ENCODE measurements at places on chromosomes 2 and 18.

- no peak for DNase-seq
These were observed 78.4 kb downstream of the DPP4 start for GRCh38 chr2:161995553-161996016.

DNA sequence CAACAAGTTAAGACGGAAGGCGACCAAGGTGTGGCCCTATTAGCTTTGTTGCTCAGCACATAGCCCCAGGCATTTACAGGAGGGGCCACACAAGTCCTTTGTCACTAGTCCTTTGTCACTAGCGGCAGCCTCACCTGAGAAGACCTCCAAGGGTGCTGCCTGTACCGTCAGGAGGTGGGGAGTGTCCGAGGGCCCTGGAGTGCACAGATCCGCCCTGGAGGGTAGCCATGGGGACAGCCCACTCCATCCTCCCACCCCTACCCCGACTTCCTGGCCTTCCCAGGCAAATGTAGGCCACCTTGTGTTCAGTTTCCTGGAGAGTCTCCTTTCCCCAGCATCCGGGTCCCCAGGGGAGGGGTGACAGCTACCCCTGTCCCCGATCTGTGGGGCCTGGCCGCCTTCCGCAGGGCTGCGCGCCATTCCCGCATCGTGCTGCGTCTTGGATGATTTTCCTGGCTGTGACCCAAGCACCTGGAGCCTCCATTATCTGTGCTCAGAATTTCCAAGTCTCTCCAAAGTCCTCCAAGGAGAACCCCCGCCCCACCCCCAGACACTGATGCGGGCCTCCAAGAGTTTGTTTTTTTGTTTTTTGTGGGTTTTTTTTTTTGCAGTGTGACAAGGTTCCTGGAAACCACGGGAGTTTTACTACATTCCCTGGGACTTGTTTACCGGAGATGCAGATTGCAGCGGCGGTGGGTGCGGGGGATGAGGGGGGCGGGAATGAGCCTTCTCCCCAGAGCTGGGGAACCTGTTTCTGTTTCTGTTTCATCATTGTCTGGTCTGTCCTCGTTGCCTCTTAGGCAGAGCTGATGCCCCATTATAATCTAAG, 28.6 kb downstream of the TEX44 start:
- DNase-seq, result no peak

DNA sequence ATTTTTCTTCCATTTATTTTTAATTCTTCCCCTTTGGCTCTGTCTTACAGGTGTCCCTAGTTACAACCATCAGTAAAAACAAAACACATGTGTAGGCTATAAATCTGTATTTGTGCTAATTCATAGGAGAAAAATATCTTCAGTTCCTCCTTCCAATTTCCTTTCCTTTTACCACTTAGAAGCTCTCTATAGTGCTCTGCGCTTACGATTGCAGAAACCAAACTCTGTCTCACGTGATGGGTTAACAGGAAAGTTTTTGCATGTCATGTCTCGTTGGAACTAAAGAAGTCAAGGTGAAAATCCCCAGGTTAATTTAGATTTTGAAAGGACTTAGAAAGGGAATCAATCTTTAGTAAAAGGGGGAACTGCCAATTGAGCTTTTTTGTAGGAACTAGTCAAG, 1390.5 kb upstream of the ZEB2 start:
- DNase-seq, result no peak

- no peak for DNase-seq
These were observed 53.1 kb downstream of the SLC39A10 start for GRCh38 chr2:195709901-195710806.

DNA sequence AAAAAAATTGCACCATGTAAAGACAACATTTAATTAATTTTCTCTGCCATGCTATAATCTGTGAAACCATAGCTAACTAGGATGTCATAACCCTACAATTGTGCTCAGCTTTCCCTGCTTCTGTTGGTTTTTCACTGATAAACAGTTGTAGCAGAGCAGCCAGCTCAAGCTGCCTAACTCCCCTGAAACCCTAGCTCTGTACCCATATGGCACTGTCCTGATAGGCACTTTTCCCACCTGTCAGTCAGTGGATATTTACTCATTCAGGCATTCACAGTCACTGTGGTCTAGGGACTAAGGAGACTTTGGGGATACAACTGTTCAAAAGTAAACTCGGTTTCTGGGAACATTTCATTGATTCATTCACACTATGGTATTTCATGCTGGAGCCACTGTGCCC, 407.0 kb downstream of the DSEL start:
- no peak for DNase-seq

DNA sequence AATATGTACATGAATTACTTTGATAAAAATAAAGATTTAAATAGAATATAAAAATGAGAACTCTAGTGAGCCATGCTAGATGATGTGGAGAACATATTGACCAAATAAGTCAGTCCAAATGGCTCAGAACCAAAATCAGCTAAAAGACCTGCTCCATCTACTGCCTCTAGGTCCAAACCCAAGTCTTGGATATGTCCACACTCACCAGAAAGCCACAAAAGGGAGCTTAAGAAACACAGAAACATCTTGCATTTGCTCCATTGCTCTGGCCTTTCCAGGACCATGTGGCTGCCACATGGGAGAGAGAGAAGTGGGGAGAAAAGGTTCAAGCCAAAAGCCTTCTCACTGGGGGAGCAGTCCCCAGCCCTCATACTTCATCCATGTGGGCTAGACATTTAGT, 272.5 kb downstream of the DYSF start:
- DNase-seq, result no peak

DNA sequence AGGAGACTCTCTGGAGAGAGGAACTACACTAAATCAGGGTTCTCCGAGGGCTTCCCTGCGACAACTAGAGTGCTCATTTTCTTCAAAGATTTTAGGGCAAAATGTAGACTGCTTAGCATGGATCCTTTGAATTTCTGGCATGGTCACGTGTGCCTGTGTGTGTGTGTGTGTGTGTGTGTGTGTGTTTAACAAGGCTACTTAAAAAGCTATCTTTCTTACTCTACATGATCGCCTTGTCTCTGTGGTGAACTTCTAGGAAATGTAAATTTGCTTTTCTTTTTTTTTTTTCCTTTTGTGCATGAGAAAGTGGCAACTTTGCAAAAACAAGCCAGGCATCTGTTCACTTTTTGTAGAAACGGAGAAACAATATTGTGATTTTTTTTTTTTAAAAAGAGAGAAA, 43.9 kb downstream of the SOX11 start:
- DNase-seq, result no peak

- DNase-seq, result no peak
These were observed 419.0 kb upstream of the MMADHC start for GRCh38 chr2:150006591-150006990.

DNA sequence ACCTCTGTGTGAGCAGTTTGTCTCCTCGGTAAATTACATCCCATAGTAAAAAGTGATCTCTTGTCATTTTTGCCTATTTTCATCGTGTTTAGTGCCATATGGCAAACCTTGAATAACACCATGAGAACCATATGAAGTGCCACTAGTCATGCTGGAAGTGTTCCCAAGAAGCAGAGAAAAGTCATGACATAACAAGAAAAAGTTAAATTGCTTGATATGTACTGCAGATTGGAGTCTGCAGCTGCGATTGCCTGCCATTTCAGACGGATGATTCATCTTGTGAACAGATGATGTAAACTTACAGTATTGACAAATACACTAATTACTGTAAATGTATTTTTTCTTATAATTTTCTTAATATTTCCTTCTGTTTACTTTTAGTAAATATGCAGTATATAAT, 846.7 kb downstream of the BCL11A start:
- no peak for DNase-seq

DNA sequence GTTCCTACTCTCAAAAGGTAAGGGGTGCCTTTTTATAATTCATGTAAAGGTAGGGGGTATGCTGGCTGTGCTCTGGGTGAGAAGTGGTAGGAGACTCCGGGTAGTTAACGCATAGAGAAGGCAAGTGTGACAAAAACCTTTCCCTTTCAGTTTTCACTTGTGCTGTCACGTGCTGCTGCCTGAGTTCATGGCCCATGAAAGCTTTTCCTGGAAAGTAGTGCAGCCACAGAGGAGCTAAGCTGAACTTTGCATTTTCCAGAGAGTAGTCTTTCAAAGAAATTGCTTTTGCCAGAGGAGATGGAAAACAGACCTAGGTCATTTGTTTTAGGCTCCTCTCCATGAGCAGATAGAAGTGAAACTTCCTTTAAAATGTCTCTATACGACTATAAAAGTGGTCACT, 44.7 kb downstream of the THSD7B start:
- DNase-seq, result no peak

- no peak for DNase-seq
These were observed 5.9 kb upstream of the ELAC1 start for GRCh38 chr18:50961974-50962373.

GRCh38 chr2:202355993-202356505, 20.1 kb upstream of the BMPR2 start:
- no peak for DNase-seq

- no peak for DNase-seq
These were observed at the start of gene SLC66A3 for GRCh38 chr2:11155381-11156035. Gene SLC66A3 (plus strand): TSS chr2:11155467. CDS start chr2:11155547, 80 bp downstream.

GRCh38 chr2:73162856-73163391, 39.5 kb upstream of the NOTO start:
- DNase-seq, result no peak

DNA sequence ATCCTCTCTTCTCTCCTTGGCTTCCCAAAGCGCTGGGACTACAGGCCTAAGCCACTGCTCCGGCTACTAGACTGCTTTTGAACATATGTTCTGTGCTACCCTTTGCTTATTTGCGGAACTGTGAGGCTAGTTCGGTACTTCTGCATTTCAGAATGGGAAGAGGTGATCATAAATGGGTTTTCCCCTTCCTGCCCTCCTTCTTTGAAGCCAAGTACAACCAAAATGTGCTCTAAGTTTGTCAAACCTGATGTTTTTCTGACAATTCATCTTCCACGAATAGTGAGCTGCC, 1.7 kb upstream of the ESCO1 start:
- DNase-seq, result no peak

- no peak for DNase-seq
These were observed 144.7 kb upstream of the ITGA4 start for GRCh38 chr2:181312515-181312927.

GRCh38 chr2:156437272-156437930, 1.2 kb downstream of the GPD2 start:
- no peak for DNase-seq

DNA sequence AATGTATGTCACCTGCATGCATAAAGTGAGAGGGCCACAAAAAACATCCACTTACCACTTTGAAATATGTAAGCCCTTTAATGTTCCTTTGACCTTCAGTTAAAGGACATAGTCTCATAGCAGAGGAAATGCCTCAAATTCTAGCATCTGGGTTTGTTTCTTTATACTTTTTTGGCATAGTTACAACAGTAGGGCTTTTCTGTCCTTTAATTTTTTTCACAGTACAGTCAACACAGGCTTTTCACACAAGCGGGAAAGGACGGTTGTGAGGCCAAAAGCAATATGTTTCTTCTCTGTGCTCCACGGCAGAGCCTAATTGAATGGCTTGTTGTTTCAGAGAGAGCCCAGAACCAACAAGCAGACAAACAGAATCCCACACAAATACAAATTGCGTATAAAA, 57.6 kb downstream of the CRIM1 start:
- DNase-seq, result no peak

GRCh38 chr18:29378651-29379136, 1201.8 kb upstream of the CDH2 start:
- DNase-seq, result no peak

- DNase-seq, result no peak
These were observed 123.5 kb downstream of the LIPG start for GRCh38 chr18:49685231-49685942.

- no peak for DNase-seq
These were observed 41.9 kb downstream of the TANC1 start for GRCh38 chr2:159010340-159010739.

DNA sequence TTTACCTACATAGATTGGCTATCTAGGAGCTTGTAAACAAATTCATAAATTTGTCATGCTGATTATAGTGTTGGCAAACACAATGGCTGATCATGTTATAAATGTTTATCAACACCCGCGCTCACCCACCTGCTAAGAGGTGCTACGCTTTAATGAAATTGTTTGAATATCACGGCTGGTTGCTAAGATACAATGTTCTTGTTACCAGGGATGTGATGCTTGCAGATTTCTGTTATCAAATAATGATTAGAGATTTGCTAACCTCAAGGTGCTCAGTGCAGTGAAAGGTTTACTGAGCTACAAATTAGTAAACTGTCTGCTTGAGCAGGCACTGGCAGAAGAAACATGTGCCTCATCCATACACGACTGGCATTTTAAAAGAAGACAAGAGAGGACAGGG, 160.0 kb upstream of the ZEB2 start:
- no peak for DNase-seq

DNA sequence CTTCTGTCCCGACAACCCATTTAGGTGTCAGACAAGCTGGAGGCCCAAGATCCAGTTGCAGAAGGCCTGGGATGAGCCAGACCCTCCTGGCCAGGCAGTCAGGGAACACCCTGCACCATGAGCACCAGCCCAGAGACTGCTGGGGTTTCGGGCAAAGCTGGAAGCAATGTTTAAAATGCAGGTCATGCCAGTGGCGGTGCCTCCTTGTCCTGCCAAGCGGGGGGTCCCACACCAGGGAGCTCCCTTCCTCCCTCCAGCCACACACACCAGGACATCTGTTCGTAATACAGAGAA, 230.2 kb downstream of the ATAD2B start:
- no peak for DNase-seq

GRCh38 chr2:23069156-23069555, 315.8 kb upstream of the KLHL29 start:
- DNase-seq, result no peak

GRCh38 chr2:189580241-189580651, 340 bp downstream of the SLC40A1 start:
- no peak for DNase-seq

GRCh38 chr2:181239201-181239799, 217.9 kb upstream of the ITGA4 start:
- DNase-seq, result no peak

DNA sequence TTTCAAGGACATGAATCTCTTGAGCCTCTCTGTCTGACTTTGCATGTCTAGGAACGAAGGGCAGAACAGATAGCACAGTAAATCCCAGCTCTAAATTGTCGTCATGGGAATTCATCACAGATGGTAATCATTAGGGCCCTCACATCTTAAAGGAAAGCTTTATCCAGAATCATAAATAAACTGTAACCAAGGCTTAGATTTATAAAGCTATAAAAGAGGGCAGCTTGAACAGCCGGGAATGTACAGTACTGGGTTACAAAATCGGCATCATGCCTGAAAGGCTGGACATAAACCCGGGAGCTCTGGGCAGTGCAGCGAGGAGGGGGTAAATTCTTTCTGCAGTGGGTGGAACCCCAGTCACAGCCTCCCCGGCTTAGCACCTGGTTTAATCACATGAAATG, 144.4 kb downstream of the GFPT1 start:
- DNase-seq, result no peak
